Stimulated activated memory B cell treated with anti-CD40 and anti-IgM and Interleukin-4, amounts not matched to agents 10 μg/mL and 1 μg/mL and 100 μg/mL, for 72 hours (primary cell): ENCODE measurements at places on chromosomes 11 and 22.

- ATAC-seq: no peak
Observed at GRCh38 chr22:48758881-48759875, 1068.5 kb downstream of the BRD1 start.

- ATAC-seq: peak; percentile 15
Observed at GRCh38 chr11:65188486-65188885, 6.8 kb downstream of the CAPN1 start.

GRCh38 chr22:46447906-46448305 is 89.5 kb downstream of the CELSR1 start:
- no peak for ATAC-seq

DNA sequence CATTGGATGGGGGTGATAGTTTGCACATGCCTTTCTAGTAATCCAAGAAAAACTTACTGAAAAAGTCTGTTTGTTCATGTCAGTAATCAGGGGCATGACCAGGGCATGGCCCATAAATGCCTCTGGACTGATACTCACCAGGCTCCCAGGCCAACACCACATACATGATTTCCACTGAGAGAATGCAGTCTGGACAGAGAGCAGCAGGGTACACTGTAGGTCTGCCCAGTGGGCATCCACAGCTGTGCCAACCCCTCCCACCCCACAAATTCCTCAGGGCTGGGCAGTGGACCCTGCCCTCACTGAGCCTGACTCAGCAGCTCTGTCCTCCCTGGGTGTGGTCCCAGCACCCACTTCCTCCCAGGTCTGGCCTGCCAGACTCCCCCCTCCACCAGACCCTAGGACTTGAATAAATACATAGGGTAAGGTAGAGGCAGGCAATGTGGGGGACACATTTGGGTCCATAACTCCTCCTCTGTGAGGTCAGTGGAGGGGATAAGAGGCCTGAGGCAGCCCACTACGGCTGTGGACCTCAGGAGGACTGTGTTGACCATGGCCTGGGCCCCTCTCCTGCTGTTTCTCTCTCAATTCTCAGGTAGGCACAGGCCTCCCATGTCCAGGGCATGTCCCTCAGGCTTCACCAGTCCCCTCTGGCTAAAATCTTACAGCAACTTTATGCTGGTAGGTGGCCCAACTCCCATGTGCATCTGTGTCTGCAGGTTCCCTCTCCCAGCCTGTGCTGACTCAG is 92.2 kb upstream of the TOP3B start:
- ATAC-seq: no peak
